NCI-H526 (cell line): ENCODE measurements at places on chromosomes 13 and 19.
A peak's percentile ranks its signal among the peaks of the same experiment; 100 is the strongest.

DNA sequence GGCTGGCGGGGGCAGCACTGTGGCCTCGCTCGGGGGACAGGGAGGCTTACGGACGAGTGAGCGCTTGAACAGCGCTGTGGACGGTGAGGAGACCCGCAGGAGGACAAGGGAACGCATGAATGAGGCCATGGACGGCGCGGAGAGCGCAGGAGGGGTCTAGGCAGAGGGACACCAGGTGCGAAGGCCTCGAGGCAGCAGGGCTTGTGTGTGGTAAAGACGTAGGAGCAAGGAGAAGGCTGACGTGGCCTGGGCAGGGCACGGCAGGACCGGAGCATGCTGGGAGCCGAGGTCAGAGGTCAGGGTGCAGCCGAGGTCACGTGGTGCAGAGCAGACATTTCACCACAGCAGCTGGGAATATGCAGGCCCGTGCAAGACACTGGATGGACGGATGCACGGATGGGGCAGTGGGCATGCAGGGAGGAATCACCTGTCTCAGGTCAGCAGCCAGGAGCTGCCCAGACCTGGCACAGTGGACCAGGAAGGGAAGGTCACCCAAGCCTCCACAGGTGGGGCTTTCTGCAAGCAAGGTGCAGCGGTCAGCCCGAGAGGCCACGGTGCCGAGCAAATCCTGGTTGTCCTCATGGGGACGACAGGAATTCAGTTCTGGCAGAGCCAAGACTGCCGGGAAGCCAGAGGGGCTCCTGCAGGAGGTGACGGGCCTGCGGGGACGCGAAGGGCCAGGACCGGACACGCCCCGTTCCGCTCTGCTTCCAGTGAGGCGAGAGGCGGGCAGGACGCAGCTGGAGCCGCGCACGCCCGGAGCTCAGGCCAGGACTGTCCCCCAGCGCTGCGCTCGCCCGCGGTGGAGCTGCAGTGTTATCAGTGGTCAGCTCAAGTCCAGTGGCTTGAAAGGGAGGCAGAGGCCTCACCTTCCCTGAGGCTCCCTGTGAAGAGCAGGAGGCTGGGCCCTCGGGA lies 72.2 kb downstream of the RASA3 start:
- no peak for DNase-seq

GRCh38 chr13:75762955-75763354 lies 126.8 kb downstream of the LMO7 start:
- DNase-seq = no peak

GRCh38 chr19:42514449-42514848 lies 13.8 kb downstream of the CEACAM1 start:
- no peak for DNase-seq

GRCh38 chr13:112079696-112080095 lies 12.7 kb downstream of the SOX1 start:
- no peak for DNase-seq

DNA sequence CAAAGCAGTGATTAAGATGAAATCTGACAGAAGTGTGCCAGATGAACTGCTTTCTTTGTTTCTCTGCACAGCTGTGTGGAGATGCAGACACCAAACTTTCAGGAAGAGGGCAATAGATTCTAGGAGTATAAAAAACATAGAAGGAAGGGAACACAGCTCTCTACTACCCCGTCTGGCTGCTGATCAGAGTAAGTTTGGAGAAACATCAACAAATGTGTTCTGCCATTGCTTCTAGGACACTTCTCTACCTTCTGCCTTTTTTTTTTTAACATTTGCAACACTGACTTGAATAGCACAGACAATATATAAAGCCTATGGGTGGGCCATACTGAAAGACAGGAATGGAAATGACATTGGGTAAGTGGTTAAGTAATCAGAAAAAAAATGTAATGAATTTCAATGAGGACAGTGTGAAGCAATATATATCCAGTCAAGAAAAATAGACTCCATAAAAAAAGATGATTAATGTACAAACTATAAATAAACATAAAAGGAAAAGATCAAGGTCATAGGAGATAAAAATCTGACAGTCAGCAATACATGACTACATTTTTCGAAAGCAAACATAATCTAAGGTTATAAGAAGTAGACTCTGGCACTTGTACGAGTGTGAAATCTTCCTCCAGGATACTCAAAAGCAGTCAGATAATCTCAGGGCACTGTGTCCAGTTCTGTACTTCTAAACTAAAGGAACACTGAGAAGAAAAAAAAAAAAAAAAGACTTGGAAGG lies 21.4 kb downstream of the NUFIP1 start:
- DNase-seq = no peak

GRCh38 chr13:43019811-43020210 lies 3.6 kb upstream of the DNAJC15 start:
- no peak for DNase-seq

DNA sequence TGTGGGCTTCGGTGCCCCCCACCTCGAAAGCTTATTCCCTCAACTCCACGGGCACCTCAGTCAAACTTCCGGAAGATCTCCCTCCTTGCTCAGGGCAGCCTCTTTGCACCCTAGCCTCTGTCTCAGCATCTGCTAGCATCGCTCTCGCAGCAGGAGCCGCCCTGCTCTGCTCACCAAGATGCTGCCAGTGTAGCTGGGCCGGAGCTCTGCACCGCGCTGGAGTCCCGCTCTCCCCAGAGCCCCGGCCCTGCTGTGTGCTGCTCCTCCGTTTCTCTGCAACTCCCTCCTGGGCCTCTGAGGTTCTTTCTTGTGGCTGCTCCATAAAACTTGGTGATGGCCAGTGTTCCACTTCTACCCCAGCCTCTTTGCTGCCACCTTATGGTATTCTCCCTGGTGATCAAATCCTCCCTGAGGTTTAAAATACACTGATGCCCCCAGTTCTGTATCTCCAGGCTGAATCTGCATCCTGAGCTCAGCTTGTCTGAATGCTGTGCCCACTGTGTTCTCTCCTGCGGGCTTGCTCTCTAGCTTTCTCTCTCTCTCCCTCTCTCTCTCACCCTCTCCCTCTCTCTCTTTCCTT lies 198.0 kb downstream of the UQCRFS1 start:
- DNase-seq = no peak

GRCh38 chr13:85661675-85662074 lies 137.5 kb downstream of the SLITRK6 start:
- DNase-seq = no peak

DNA sequence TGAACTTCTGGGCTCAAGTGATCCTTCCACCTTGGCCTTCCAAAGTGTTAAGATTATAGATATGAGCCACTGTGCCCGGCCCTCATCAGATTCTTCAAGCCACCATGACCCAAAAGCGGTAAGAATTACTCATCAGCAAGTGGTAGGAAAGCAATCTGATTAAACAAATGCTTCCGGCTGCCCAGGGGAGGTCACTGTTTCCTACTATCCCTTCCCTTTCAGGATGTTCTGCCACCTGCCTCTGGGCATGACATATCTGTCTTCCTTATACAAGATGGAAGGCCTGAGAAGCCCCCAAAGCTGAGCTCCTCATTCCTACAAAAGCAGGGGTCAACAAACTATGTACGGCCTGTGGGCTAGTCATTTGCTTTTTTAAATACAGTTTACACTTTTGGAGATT lies 7.0 kb downstream of the ABHD8 start:
- DNase-seq = no peak

DNA sequence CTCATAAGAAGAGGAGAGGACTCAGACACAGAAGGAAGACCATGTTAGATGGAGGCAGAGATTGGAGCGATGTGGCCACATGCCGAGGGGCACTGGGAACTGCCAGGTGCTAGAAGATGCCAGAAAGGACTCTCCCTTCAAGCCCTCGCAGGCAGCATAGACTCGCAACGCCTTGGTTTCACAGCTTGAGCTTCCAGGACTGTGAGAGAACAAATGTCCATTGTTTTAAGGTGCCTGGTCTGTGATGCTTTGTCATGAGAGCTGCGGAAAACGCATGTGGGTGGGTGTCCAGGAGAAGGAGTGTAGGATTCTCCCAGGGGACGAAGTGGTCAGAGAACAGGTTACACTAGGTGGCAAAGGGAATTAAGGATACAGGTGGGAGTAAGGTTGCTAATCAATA lies 125.9 kb upstream of the USP29 start:
- DNase-seq = no peak

- DNase-seq = no peak
Observed at GRCh38 chr13:37481011-37481884, 117.3 kb downstream of the POSTN start.

DNA sequence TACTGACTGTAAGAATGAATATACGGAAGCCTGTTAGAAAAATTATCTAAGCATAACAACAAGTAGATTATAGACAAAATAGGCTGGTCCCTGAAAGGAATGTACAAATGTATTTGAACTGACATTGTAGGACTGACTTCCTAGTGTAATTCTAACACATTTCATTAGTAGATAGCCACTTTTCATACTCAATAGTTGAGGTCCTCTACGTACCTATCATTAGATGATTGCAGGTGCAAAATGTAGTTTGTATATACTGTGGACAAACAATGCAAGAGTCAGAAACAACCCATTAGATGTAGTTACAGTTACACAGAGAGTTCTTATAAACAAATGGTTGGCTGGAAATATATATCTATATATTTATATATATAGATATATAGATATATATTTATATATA lies 402.3 kb upstream of the SLITRK6 start:
- DNase-seq = no peak

DNA sequence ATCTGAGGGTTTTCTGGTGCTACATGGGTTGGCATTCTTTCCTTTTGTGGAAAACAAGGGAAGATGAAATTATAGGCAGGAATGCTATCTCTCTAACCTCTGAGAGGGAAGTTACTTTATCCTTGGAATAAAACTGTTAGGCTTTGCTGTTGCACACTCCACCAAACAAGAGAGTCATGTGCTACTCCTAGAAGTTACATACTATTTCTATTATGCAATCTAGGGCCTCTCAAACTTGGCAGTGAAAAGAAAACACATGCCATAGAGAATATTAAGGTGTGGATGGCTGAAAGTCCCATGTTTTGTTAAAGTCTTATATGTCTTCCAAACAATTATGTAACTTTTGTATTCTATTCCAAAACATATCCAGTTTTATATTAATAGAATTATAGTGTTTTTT lies 367.9 kb downstream of the SLC7A1 start:
- DNase-seq = no peak

DNA sequence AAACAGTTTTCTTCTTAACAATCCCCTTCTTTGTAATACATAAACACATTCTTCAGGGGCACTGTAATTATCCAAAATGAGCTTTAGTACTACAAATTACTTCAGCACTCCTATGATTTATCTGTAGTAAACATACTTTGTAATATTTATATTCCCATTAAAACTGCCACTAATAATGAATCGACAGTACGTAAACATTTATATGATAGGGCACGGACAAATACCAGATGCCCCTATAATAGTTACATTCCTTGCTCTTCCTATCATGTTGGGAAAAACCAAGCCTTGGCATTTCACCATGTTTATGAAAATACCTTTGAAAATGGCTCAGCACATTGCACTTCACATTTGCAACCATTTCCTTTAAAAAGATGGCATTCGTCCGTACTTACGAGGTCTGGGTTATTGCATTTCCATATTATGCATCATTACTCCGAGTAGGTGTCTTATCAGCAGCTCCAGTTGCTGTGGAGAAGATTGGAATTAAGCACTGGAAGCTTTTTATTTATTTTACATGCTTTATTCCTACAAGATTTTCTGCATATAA lies 1043.4 kb downstream of the DIAPH3 start:
- DNase-seq = no peak

GRCh38 chr13:27765650-27766049 lies 26.6 kb upstream of the GSX1 start:
- peak; percentile 14 for DNase-seq

DNA sequence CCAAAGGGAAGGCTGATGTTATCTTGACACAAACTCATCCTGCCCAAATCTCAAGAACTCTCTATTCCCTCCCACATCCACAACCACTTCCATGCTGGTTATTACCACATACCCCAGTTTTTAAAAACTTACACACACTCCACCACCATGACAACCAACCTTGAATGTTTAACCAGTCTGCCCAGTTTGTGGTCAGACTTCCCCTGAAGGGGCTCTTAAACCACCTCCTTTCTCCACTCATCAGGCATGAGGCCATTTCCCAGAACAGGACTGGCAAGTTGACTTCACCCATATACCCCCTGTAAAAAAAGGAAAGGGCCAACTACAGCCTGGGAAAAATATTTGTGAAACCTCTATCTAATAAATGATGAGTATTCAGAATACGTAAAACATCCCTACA lies 12.4 kb upstream of the ZSCAN4 start:
- no peak for DNase-seq

GRCh38 chr13:95642028-95642621 lies 2.4 kb downstream of the DZIP1 start:
- no peak for DNase-seq

DNA sequence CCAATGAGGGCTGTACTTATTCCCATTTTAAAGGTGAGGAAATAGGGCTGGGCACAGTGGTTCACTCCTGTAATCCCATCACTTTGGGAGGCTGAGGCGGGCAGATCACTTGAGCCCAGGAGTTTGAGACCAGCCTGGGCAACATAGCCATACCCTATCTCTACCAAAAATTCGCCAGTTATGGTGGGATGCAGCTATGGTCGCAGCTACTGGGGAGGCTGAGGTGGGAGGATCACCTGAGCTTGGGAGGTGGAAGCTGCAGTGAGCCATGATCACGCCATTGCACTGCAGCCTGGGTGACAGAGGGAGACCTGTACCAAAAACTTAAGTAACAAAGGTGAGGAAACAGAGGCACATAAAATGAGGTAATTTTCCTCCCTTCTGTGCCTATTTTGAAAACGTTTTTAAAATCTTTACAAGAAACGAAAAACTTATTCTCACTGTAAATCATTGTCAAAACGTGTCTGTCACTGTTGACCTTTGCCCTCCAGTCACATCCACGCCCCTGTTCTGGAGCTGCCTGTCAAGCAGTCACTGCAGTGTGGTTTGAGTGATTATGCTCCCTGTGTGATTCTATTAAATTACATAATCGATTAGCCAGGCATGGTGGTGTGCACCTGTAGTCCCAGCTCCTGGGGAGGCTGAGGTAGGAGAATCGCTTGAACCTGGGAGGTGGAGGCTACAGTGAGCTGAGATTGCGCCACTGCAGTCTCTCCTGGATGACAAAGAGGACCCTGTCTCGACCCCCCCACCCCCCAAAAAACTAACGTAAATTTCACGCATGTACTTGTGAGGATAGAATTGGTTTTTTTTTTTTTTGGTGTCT lies 12.5 kb downstream of the NOP53 start:
- DNase-seq = no peak

- no peak for DNase-seq
Observed at GRCh38 chr13:43095771-43096719, 72.7 kb downstream of the DNAJC15 start.

DNA sequence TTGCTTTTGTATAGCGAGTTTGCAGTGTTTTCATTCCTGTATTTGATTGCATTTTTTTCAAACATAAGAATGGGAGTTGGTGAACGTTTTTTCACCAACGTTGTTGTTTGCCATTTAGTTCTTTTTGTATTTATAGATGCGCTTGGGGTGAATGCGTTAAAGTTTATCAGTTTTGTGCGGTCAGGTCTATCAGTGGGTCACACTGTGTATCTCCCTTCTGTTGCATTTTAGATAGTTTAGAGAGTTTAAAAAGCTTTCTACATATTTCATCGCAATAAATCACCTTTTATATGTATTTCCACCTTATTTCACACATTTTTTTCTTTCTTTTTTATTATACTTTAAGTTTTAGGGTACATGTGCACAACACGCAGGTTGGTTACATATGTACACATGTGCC lies 16.4 kb downstream of the OR7A5 start:
- DNase-seq = no peak
